NCI-H2107 (cell line): ENCODE measurements at places on chromosomes 2 and 18.

GRCh38 chr2:43331422-43331821, 105.0 kb upstream of the ZFP36L2 start:
- DNase-seq, result no peak

- DNase-seq, result no peak
These were observed 41.1 kb downstream of the STAT1 start for GRCh38 chr2:190972846-190973245.

DNA sequence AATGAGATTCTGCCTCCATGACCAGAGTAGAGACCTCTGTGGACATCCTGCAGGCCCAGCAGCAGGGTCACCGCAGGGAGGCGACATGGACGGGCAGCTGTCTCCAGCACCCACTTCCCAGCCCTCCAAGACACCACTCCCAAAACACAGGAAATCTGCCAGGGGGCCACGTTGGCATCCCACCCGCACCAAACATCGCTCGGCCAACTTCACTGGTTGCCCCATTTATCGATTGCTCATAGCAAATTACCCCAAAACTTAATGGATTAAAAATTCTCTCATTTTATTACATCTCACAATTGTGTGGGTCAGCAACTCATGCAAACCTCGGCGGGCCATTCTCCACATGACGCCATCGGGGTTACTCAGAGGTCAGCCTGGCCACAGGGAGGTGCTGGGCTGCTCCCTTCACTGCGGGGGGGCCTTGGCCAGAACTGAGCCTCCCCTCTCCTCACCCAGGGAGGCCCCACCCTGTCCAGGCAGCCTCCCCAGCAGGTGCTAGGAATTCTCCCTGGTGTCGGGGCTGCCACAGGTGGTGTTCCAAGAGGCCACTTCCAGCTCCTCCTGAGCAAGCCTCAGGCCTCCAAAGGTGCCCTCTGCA, 420.7 kb upstream of the MYT1L start:
- DNase-seq, result no peak

DNA sequence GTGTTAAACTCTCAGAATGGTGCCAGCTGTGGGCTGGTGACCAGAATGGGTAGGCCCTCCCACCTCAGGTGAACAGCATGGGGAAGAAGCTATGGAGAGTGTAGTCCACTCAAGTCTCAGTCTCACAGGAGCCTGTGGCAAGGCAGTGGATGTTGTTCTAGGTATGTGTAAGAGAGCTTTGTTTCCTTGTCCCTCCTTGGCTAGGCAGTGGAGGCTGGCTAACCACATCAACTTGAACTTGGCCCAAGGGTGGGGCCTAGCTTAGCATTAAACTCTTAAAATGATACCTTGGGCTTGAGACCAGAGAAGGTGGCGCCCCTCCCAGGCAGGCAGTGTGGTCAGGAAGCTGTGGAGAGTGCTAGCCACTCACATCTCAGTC, 53.2 kb upstream of the SLC4A10 start:
- DNase-seq, result no peak

DNA sequence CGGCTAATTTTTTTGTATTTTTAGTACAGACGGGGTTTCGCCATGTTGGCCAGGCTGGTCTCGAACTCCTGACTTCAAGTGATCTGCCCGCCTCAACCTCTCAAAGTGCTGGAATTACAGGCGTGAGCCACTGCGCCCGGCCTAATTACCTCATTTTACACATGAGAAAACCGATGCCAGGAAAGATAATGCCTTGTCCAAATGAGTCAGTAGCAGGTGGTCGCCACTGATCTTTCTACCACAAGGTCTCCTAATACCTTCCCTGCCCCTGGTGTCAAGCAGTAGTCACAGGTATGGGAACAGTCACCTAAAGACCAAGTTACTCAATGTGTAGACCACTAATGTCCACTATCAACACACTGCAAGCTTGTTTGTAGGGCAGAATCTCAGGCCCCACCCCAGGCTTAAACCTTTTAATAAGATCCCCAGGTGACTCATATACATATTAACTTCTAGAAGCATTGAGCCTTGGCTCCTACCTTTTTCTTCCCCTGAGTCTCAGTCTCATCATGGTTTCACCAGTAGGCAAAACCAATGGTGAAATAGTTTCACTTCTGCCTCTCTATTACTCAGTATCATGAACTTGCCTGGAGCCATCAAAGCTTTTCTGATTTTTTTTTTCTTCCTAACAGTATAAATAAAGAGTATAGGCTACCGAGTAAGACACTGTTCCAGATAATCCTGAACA, 6.9 kb upstream of the EPB41L5 start:
- no peak for DNase-seq

GRCh38 chr2:190514676-190515075, 19.8 kb downstream of the NEMP2 start:
- DNase-seq, result no peak

- DNase-seq, result no peak
These were observed 8.1 kb downstream of the MBP start for GRCh38 chr18:77124452-77124922.

DNA sequence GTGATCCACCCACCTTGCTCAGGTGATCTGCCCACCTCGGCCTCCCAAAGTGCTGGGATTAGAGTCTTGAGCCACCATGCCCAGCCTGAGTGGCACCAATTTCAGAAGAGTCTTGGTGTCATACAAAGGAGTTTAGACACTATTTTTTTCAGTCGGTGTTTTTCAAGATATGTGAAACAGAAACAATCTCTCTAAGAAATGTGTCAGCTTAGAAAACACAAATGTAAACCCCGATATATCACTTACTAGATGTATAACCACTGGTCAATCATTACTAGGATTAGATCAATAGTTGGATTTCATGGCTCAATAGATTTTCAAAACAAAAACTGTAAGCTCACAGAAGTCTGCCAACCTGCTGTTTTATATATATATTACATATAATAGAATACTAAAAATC, 67.2 kb upstream of the FRZB start:
- DNase-seq, result no peak

- DNase-seq, result no peak
These were observed 289.7 kb downstream of the DYSF start for GRCh38 chr2:71742953-71743601.

- no peak for DNase-seq
These were observed 1.1 kb upstream of the TMEM185B start for GRCh38 chr2:120224256-120224655.

- no peak for DNase-seq
These were observed 197.4 kb upstream of the HDAC4 start for GRCh38 chr2:239598011-239598731.
